IgD-negative memory B cell (primary cell): ENCODE measurements at places on chromosomes 3 and 15. TPM values are rescaled to one million over a fixed set of nuclear protein-coding genes. Genes with fewer than 3 reads are reported as not detected.

Gene ERICH6
- 0.41 TPM for polyA plus RNA-seq

Gene PPP2R3A
- 0.06 TPM for polyA plus RNA-seq

Gene DPH6
- 19.5 TPM for polyA plus RNA-seq

Gene CLDN1
- not detected for polyA plus RNA-seq
